Activated T-cell treated with anti-CD3 and anti-CD28 coated beads for 48 hours (primary cell): ENCODE measurements at places on chromosomes 5 and 9.
A peak's percentile ranks its signal among the peaks of the same experiment; 100 is the strongest.

- no peak for DNase-seq
These were observed 2.4 kb downstream of the ATG12 start for GRCh38 chr5:115838885-115839518.

DNA sequence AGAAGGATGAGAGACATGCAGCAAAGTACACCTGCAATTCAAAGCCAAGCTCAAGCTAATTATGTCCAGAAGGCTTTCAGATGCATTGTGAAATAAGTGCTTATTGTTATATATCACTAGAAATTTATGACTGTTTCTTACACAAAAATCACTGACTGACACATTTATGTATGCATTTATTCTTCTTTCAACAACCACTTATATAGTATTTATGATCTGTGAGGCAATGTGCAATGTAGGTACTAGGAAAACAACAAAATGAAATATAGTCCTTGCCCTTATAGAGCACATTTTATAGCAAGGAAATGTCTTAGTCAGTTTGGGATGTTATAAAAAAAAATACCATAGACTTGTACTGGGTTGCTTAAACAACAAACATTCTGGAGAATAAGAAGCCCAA lies 167.6 kb downstream of the YIPF5 start:
- DNase-seq: no peak

GRCh38 chr5:112742424-112742823 lies 4.7 kb downstream of the APC start:
- no peak for DNase-seq

DNA sequence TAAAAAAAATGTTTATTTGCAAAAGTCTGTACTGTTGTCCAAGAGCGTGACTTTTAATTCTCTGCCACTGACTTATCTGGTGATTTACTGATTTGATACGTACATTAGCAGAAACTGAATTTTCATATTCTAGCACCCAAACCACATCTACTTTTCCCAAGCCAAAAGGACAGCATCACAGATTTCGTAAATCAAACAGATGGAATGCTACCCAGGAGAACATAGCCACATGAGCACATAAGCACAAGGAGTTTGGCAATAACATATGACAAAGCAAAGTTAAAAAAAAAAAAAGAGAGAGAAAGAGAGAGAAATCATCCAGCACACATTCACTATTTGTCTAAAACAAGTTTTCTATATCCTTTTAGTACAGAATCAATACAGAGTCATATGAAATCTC lies 83.7 kb downstream of the HINT1 start:
- no peak for DNase-seq

- no peak for DNase-seq
These were observed 19.7 kb downstream of the TLE4 start for GRCh38 chr9:79591458-79591857.

DNA sequence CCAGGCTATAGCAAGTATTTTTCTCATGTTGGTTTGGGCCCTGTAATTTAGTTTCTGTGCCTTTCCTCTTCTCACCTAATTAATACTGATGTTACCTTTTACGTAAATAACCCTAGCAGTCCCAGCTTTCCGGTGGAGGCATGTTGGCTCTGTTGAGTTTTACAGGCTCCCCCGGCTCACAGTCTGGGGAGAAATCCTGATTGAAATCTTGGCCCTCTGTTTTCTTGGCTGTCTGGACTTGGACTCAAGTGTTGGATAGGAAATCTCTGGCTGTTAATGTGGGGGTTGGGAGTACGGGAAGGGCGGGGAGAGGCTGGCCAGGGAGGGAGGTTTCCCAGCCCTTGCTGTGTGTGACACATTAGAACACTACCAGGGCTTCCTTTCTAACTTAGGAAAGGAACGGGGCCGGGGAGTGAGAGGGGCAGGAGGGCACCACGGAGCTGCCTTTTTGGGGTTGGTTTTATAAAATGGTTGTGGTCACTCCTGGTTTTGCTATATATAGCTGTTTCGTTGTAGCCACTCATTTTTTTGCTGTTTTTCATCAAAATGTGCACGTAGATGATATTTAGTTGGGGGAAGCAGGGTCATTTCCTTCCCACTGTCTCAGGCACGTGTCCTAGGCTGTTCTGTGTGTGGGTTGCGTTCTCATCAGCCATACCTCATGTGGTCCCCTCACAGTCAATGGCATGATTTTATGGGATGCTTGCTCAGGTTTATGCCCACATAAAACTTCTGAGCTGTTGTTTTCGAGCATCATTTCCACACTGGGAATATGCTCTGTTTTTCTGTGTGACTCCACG lies 11.0 kb downstream of the TRIO start:
- no peak for DNase-seq

GRCh38 chr9:5832071-5832537 lies 813 bp downstream of the ERMP1 start:
- DNase-seq: no peak

DNA sequence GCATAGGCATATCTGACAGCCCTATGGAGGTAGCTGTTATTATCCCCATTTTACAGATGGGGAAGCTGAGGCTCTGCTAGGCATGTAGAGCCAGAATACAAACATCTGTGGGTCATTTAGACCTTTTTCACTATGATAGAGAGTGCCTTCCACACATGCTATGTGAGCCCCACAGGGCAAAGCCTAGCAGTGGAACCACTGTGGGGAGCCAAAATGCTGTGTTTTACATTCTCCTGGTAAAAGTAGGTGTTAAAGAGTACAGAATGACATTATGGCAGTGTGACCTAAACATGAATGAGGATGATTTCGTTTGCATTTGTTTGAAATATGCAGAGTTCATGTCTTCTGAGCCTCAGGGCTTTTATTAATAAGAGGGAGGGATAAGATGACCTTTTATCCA lies 265.2 kb downstream of the MAST4 start:
- no peak for DNase-seq

DNA sequence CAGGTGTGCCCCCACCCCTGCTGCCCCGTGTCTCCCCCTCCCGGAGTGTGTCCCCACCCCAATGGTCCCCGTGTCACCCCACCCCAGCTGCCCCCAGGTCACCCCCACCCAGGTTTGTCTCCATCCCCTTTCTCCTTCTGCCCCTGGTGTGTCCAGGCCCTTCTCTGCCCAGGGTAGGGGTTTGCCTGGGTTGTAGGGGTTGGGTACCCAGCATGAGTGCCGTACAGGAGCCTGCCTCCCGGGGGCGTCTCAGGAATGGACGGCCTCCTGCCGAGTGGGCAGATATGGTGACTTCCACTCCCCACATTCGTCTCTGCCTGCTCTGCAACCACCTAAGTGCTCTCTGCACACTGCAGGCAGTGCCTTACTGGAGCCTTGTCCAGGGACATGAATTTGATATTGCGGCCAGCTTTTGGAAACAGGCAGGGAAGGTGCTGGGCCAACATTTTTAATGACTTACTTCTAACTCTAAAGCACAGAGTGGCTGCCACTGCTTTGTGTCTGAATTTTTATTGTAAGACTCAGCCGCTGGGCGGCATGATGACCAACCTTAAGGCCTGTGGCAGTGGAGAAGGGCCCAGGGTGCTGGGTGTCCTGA lies 6.7 kb downstream of the LRRC14B start:
- DNase-seq: no peak

DNA sequence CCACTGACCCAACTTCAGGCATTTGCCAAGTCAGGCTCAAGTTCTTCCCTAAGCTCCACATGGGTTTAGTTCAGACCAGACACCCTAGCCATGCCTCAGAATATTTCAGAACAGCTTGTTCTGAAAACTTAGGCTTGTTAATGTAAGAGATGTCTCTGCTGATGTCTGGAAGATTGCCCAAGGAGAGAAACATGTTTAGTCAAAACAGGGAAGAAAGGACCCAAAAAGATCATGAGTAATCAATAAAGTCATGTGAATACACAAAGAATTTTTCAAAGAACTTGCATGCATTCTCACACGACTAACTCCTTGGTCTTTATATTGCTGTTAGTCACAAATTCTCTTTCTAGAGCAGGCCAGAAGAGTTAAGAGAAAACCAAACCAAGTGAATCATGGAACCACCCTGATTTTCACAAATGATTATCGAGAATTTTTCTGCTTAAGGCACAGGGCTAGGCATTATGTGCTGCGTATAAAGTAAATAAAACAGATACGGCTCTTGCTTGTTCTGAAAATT lies 158.1 kb upstream of the HMHB1 start:
- no peak for DNase-seq

- DNase-seq: peak; percentile 23
These were observed 1.4 kb downstream of the ZFR start for GRCh38 chr5:32443145-32443540.

DNA sequence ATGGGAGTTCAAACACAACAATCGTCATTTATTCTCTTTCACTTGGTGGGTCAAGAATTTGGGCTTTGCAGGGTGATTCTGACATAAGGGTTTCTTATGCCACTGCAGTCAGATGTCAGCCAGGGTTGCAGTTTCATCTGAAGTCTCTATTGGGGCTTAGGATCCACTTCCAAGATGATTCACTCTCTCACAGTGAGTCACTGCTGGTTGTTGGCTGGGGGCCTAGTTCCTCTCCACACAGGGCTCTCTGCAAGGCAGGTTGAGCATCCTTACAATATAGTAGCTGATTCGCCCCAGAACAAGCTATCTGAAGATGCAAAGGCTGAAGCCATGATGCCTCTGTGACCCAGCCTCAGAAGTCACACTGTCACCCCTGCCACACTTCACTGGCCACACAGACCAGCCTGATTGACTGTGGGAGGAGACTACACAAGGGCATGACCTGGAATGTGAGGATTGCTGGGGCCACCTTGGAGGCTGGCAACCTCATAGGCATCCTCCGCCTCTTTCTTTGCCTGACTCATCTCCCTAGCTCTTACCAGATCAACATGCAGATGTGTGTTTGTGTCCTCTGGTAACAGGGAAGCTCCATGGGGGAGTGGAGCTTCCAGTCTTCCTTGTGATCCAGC lies 4.5 kb upstream of the CARD19 start:
- DNase-seq: peak; percentile 61

DNA sequence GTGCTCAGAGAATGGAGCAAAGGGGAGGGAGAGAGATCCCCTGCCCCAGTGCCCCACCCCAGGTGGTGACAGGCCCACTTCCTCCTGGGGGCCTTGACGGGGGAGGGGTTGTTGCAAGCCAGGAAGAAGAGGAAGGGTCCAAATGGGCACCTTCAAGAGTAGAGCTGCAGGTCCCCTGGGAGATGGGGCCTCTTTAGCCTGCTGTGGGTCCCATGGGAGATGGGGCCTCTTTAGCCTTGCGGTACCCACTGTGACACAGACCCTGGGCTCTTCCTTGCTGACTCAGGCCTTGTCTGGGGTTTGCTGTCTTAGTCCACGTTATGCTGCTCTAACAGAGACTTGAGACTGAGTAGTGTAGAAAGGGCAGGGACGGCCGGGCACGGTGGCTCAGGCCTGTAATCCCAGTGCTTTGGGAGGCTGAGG lies 9.6 kb upstream of the TOR4A start:
- DNase-seq: no peak

DNA sequence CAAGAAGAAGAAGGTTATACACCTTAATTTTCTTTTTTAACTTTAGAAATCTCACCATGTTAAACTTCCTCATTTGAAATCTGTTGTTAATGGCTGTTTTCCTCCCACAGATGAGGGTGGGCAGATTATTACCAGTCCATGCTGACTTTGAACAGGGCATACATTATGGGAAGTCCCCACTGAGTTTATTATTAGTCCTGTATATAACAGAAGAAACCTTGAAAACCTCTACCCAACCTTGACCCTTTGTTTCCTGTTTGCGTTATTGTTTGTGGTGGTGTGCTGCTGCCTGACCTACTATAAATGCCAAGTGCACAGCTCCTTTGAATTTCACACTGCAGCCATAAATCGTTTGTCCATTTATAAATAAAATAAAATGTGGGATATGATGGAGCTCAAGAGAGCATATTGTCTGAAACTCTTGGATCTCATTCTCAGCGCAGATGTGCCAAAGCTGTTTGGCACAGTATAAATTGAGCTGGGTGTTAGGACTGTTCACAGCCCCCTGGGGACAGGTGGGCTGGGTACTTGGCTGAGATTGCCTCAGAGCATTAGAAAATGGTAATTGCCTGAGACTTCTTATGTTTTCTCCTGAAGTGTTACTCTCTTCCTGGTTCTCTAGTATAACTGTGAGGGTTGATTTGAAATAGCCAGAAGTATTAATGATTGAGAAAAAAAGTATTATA lies 139.6 kb downstream of the SPATA31D1 start:
- no peak for DNase-seq

DNA sequence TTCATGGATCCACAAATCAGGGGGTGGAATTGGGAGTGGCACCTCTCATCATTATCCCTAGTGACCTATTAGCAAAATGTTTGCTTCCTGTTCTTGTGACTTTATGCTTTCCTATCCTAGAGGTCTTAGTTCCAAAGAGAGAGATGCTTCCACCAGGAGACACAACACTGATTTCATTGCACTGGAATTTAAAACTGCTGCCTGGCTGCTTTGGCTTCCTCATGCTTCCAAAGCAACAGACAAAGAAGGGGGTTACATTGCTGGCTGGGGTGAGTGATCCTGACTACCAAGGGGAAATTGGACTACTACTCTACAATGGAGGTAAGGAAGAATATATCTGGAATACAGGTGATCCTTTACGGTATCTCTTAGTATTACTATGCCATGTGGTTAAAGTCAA lies 69.2 kb upstream of the SH3GL2 start:
- no peak for DNase-seq

- no peak for DNase-seq
These were observed 848.8 kb downstream of the MAT2B start for GRCh38 chr5:164354139-164354751.

GRCh38 chr9:127550282-127550681 lies 61.8 kb upstream of the STXBP1 start:
- DNase-seq: no peak

DNA sequence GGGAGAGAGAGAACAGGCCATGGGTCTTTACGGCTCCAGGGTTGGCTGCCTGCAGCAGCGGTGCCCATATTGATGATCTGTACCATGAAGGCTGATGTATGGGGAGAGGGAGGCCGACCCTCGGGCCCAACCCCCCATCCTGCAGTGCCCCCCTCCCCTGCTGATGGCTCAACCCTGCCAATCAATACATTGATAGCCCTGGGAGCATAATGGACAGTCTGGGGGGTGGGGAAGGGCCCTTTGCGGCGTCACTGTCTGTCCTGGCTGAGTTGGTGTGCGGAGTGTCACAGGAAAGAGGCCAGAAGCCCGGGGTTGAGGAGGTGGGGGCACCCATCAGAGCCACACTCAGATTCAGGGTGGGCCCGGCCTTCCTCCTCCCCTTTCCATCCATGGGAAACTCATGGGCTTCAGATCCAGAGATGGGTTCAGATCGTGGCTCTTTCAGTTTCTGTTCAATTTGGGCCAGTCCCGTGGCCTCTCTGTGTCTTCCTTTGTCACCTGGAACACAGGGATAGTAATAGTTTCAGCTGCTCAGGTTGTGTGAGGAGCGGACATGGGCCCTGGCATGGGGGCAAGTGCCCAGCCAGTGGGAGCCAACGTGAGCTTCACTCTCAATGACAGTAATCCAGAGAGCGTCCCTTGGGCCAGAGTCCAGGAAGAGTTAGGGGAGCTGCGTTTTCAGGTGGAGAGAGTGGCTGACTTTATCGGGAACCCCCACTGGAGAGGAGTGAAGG lies 9.5 kb downstream of the FGF18 start:
- DNase-seq: no peak

- no peak for DNase-seq
These were observed 60.6 kb upstream of the ZFR start for GRCh38 chr5:32504989-32505596.

GRCh38 chr5:120164986-120165385 lies 299.1 kb upstream of the PRR16 start:
- DNase-seq: no peak
